Pancreas (tissue), 10 donors: ENCODE measurements at places on chromosomes 6 and 20.
A peak's percentile ranks its signal among the peaks of the same experiment; 100 is the strongest.

GRCh38 chr20:44309763-44310663, 989 bp downstream of the FITM2 start:
- DNase-seq: no peak

GRCh38 chr20:57665589-57665971, 44.2 kb downstream of the PMEPA1 start:
- peak; percentile 3 for DNase-seq

GRCh38 chr6:39752835-39753724, 27.9 kb upstream of the KIF6 start:
- DNase-seq: no peak

DNA sequence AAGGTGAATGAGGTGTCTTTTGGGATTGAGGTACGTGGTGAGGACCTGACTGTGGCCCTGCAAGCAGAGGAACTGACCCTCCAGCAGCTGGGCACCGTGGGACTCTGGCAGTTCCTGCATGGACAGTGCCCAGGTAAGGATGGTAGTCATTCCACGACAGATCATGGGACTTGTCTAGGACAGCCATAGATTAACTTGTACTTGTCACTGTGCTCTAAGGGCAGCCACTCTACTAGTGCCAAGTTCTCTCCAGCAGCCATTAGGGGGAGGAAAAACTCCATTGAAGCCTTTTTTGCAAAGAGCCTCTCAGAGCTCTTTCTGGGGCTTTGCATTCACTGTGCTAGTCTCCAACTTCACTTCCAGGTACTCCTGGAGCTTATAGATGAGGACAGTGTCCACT, 20.4 kb downstream of the TAF11 start:
- DNase-seq: no peak

- no peak for DNase-seq
Measured at GRCh38 chr20:17571153-17571527, 1.3 kb downstream of the DSTN start.

DNA sequence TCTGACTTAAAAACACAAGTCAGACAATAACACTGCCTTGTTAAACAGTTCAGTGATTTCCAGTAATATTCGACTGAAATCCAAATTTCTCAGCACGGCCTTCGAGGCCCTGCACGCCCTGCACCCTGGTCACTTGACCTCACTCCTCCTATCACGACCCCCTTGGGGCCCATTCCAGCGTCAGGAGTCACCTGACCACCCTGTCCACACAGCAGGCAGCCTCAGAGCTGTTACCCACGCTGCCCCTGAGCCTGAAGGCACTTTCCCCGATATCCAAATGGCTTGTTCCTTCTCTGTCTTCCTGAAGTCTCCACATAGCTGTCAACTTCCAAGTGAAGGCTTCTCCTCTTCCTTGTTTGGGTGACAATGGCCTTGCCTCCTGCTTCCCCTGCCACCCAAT, 33.1 kb upstream of the SMOC2 start:
- no peak for DNase-seq

- peak; percentile 65 for DNase-seq
Measured at GRCh38 chr20:19928328-19929011, 88.7 kb upstream of the NAA20 start.

GRCh38 chr20:63706027-63706695, 1.6 kb downstream of the ARFRP1 start:
- DNase-seq: no peak
